ENCODE measurements at places on chromosomes 3 and 15.

- DNase-seq = no peak
Observed at GRCh38 chr15:85142312-85142711, 160.7 kb downstream of the PDE8A start.

GRCh38 chr3:180358179-180358578 is 243.8 kb upstream of the TTC14 start:
- DNase-seq = no peak

DNA sequence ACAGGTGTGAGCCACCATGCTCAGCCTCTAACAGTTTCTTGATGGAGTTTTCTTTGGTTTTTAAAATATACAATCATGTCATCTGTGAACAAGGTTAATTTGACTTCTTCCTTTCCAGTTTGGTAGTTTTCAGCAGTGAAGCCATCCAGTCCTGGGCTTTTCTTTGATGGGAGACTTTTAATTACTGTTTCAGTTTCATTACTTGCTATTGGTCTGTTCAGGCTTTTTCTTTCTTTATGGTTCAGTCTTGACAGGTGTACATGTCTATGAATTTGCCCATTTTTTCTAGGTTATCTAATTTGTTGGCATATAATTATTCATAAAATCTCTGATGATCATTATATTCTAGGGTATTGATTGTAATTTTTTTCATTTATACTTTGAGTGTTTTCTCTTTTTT is 36.8 kb downstream of the PFN2 start:
- DNase-seq = no peak

GRCh38 chr3:39325236-39325635 is 4.3 kb upstream of the CCR8 start:
- DNase-seq = no peak

DNA sequence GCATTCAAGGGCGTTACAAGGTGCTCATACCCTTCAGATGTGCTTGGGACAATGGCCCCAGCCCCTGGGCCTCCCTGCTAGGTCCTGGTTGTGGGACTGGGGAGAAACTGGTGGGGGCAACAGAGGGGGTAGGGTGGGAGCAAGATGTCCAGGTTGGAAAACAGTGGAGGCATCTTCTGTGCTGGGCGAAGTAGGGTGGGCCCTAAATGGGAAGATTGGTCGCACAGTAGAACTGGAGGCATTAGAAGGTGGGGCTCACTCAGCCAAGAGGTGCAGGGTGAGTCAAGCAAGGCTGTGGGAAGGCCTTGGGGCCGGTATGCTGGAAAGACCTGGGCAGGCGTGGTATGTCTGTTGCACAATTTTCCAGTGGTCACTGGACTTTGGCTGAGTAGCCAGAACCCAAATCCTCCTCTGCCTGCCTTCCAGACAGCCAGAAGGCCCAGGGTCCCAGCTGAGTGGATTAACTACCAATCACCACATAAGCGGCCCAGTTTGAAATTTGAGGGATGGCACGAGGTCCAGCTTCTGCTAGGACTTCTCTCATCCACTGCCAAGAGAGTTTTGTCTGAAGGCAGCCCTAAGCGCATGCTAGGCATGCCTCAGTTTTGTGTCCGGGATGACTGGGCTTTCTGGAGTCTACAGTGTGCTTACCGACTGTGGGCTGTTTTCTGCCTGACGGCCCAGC is 74.5 kb downstream of the LSM3 start:
- DNase-seq = no peak

GRCh38 chr3:61443886-61444285 is 117.5 kb upstream of the PTPRG start:
- DNase-seq = no peak

DNA sequence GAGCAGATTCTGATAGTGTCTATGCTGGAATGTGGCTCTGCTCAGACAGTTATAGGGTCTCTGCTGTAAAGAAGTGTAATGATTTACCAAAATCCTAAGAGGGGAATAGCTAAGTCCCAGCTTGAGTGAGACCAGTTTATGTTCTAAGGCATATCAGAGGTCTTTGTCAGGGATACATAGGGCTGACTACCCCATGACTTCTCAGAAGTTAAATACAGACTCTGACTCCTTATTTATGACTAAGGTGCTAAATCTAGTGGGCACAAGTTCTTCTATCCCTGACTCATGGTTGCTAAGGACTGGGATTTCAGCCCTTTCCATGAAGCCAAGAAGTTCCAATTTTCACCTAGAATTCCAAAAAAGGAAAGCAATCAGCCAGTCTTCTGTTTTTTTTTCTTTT is 192.6 kb upstream of the POU1F1 start:
- no peak for DNase-seq

- DNase-seq = no peak
Observed at GRCh38 chr3:101861212-101861788, 12.0 kb downstream of the NFKBIZ start.

GRCh38 chr3:88113311-88114162 is 36.2 kb upstream of the C3orf38 start:
- DNase-seq = peak; percentile 75

- DNase-seq = no peak
Observed at GRCh38 chr3:3664935-3665334, 134.3 kb upstream of the LRRN1 start.

DNA sequence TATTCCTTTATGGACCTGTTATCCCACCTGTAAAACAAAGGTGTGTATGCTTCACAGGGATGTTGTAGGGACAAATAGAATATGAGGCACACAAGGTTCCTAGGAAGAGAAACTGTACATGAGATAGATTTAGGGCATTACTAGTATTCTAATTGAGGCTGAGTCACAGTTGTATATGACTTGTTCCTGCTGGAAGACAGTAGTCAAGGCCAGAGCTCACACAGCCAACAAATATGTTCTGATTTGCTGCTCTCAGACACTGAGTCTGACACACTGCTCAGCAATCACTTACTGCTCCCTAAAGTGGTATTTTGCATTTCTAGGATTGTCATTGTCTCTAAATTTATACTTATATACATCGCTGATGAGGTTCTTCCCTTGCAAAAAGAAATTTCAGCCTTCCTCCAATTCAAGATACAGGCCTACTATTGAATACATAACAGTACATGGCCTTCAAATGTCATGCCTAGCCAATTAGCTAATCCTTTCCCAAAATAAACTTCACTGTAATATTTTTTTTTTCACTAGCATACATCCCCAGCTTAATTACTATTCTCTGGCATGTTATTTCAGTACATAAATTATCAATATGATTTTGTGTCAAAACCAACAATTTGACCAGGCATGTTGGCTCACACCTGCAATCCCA is 69.8 kb downstream of the TIGIT start:
- DNase-seq = no peak

DNA sequence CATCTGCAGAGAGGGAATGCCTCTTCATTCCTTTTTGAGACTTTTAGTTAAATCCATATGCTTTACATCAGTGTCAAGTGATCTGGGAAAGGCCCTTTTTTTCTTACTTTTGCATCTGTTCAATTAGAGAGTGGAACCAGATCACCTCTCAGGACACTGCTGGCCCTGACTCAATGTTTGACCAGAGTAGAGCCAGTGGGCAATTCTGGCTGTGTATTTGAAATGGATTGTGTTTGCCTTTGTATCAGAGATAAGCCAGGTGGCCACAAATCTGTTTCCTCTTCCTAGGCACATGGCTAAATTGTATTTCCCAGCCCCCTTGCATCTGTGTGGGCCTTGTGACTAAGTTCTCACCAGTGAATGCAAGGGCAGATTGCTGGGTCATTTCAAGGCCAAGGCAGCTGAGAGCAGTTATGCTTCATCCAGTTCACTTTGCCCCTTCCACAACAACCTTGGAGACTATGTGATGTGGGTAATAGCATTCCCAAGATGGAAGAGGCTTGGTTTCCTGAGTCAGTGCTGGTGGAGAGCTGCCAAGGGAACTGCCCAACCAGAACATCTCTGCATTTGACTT is 75.6 kb upstream of the CACNA2D3 start:
- no peak for DNase-seq

DNA sequence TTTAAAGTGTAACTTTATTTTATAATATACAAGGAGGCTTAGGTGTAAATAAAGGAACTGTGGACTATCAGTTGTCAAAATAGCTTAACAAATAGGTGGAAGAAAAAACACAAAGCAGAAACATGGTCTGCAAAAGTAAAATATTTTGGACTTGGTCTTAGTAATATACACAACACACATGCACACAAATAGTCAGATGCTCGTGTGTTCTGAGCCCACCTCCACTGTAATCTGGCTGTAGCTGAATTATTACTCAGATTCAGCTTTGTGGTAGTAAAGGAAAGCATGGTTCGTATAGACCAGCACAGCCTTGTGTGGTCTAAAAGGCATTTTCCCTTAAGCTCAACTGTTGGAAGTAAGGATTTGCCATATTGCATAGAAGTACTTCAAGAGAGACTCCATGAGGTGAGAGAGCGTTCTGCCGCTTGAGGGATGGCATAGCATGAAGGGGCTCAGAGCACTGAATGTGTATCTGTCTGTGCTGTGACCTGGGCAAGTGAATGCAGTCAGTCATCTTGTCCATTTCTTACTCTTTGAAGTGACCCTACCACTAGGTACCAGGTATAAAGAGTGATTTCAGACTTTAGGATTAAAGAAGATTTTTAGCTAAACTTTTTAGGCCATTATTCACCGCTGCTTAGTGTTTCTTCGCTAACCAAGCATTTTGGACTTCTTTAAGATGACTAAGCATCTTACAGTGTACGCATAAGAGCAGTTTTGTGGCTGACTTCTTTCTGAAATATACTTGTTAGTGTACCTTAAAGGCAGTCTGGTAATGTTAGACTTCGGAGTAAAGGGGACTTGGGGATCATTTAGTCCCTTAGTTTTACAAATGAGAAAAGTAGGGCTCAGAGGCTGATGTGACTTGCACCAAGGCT is 15.2 kb downstream of the TPM1 start:
- DNase-seq = no peak

DNA sequence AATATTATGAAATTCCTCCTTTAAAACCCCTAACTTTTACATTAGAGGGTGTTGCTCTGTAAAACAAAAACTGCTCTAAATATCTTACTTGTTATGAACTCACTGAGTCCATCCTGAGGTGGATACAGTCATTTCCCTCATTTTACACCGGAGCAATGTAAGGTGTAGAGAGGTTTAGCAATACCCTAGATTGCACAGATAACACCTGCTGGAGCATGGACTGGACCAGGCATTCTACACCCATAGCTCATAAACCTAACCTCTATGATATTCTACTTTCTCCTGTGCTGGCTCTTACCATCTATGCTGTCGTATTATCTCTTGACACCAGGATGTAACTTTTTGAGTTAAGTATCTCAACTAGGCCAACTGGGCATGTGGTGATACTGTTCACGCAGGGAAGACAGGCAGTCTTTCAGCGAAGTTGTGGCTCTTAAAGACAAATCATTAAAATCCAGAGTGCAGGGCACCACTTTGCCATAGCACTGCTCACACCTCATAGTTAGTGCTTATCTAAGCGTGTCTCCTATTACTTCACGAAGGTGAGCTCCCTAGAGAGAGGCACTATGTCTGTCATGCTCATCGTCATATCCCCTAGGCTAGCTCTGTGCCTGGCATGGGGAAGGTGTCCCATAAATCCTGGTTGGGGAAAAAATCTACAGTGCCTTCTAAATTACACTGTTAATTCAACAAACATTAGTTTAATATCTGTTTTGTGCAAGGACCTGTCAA is 100.1 kb upstream of the SLC2A2 start:
- DNase-seq = no peak

DNA sequence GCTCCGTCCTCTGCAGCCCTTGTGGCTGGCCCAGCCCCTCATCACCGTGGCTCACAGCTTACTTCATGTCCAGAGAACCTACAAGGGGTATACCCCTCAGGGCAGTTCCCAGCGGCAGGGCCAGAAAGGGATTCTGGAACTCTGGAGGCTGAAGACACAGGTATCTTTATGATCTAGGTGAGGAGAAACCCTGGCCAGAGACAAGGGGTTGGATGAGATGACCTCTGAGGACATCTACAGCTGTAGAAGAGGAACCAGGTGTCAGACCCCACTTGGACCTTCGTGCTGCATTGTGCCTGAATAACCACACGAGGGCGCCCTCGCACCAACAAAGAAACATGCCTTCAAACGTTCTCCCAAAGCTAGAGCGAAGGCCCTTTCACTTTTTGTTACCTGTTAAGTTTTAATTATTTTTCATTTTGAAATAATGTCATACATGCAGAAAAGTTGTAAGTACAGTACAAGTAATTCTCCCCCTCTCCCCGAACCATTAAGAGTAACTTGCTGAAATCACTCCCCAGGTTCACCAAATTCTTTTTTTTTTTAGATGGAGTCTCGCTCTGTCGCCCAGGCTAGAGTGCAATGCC is 118.7 kb upstream of the SMAD3 start:
- DNase-seq = peak; percentile 84

DNA sequence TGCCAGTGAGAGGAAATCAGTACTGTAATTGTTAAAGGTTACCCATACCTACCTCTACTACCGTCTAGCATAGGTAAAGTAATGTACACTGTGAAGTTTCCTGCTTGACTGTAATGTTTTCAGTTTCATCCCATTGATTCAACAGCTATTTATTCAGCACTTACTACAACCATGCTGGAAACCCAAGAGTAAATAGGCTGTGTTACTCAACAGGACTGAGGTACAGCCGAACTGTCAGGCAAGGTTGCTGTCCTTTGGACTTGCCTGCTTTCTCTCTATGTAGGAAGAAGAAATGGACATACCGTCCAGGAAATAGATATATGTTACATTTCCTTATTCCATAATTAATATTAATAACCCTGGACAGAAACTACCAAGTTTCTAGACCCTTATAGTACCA is 265.5 kb downstream of the NR2F2 start:
- no peak for DNase-seq

DNA sequence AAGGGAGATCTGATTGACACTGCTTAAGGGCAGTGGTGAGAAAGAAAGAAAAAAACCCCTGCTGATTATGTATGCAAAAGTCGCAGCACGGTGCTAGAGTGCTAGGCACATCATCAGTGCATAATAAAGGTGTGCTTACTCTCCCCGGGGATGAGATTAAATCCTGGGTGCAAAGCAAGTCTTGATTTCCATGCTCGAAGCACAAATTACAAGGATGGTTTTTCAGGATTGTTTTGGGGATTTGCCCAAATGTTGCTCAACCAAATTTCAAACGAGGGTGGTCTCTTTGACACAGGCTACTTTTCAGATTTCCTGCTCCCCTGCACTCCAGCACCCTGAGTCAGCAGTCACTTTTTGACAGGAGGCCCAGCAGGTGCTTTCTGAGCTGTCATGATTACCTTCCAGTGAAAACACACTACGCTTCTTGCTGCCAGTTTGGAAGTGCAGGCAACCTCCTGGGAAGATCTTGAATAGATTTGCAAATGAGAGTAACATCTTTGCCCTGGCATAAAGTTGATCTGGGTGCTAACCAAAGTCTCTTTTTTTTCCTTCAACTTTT is 167.5 kb upstream of the TRIM42 start:
- DNase-seq = no peak
